ENCODE measurements at places on chromosomes 5 and 9. TPM values are rescaled to one million over a fixed set of nuclear protein-coding genes. Genes with fewer than 3 reads are reported as not detected.

DNA sequence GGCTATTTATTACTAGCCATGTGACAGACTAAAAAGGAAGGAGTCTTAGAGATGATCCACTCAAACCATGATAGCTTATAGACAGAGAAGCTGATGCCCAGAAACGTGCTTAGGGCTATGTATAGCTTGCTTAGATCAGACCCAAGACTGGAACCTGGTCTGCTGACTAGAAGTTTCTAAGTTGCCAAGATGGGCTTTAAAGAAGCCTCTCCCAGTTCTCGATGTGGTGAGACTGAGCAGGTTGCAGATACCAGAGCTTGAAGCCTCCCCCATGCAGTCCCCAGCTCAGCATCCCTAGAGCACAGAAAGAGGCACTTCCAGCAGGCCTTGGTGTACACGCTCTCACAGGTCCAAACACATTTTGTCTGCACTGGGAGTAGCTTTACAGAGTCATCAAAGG lies 51.1 kb upstream of the ATP10B start:
- H3K27me3 ChIP-seq, result no peaks in the 10 kb centered on the region
- no peaks in the 10 kb centered on the region for H3K36me3 ChIP-seq
- H3K27ac ChIP-seq, result no peak overlapping the region
- no peak overlapping the region for H3K4me3 ChIP-seq
- H3K4me1 ChIP-seq, result no peaks in the 10 kb centered on the region

DNA sequence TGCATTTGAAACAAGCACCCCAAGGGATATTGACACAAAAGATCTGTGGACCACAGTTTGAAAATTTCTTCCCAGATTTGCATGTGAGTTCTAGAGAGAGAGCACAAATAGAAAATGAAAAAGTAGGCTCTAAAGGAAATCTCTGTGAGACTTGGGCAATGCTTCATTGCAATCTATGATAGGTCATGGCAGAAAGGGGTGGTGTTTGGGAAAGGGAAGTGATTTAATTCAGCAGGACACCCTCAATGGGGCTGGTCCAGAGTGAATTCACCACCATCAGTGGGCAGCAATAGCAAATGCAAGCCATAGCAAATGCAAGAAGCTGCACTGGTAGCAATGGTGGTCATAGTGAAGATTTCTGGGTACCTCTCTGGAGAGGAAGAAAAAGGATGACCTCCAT lies 58.1 kb downstream of the ANKRD55 start:
- no peak for DNase-seq
- H3K27me3 ChIP-seq, result no peaks in the 10 kb centered on the region
- H3K36me3 ChIP-seq, result no peaks in the 10 kb centered on the region
- no peak overlapping the region for H3K4me3 ChIP-seq
- no peaks in the 10 kb centered on the region for H3K4me1 ChIP-seq

GRCh38 chr9:78997296-78997695 lies 574.5 kb upstream of the TLE4 start:
- no peak overlapping the region for H3K4me3 ChIP-seq
- no peaks in the 10 kb centered on the region for H3K36me3 ChIP-seq
- no peak for DNase-seq
- no peaks in the 10 kb centered on the region for H3K4me1 ChIP-seq
- H3K27me3 ChIP-seq, result no peaks in the 10 kb centered on the region

GRCh38 chr9:82922686-82923085 lies 140.3 kb downstream of the RASEF start:
- no peaks in the 10 kb centered on the region for H3K4me1 ChIP-seq
- no peaks in the 10 kb centered on the region for H3K27me3 ChIP-seq
- DNase-seq, result no peak
- no peaks in the 10 kb centered on the region for H3K36me3 ChIP-seq
- no peak overlapping the region for H3K27ac ChIP-seq

KIF4B gene
- 0.05 TPM for total RNA-seq

TMEM174 gene
- total RNA-seq, result not detected

DNA sequence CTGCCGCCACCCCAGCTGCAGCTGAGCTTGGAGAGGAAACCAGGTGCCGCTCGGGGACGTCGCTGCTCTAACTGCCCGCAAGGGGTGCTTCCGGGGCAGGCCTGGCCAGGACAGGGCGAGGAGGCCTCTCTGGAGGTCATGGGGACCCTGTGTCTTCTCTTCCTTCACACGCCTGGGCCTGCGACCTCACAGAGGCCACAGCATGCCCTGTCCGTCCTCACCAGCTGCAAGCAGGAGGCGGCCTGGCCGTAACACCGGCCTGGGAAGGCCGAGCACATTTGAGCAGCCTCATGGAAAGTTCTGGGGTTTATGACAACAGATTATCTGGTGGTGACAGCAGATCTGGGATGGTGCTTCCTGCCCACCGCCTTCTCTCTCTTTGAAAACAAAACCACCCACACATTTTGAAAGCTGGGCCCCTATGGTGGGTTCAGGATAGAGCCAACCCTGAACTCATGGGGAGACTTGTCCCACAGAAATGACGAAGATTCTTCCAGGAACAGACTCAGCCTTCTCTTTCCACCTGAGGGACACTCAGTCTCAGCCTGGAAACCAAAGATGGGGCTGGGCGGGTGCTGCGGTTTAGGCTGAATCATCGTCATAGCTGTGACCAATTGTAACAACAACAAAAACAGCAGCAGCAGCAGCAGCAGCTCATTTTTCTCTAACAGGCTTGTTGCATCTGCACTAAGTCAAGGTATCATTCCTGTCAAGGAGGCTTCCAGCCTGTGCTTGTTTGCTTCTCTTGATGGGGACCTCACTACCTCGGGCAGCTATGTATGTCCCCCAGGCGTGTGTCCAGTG lies 99.6 kb upstream of the RAPGEF1 start:
- H3K36me3 ChIP-seq, result no peaks in the 10 kb centered on the region
- H3K27ac ChIP-seq, result no peak overlapping the region
- no peaks in the 10 kb centered on the region for H3K27me3 ChIP-seq
- no peak overlapping the region for H3K4me3 ChIP-seq
- DNase-seq, result no peak
